AG10803 (cell line): ENCODE measurements at places on chromosomes 2 and 18.

DNA sequence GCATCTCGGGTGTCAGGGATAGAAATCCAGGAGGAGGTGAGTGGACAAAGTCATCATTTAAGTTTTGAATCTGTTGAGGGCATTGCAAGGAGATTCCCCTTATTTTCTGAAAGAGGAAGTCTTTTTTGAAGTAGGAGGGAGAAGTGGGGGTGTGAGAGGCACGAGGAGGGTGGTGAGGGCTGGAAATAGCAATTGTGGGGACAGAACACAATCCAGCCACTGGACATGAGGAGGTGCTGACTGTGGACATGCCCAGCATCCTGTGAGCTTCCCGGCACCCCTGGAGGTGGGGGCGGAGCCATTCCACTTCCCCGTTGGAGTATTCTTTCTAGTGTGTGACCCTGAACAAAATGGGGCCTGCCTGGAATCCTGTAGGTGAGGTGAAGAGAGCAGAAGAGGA lies 310.7 kb upstream of the EPAS1 start:
- DNase-seq = no peak

DNA sequence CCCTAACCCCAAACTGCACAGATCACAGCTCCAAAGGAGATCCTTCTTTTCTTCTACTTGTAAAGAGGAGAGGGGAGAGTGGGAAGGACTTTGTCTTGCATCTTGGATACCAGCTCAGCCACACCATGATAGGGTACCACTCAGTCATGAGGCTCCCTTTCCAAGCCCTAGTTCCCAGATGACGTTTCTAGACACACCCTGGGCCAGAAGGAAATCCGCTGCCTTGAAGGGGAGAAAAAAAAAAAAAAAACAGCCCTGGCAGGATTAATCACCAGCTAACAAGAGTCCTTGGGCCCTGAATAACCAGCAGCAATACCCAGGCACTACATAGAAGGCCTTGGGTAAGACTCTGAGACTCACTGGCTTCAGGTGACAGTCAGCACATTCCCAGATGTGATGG lies 36.9 kb downstream of the ST8SIA3 start:
- no peak for DNase-seq

DNA sequence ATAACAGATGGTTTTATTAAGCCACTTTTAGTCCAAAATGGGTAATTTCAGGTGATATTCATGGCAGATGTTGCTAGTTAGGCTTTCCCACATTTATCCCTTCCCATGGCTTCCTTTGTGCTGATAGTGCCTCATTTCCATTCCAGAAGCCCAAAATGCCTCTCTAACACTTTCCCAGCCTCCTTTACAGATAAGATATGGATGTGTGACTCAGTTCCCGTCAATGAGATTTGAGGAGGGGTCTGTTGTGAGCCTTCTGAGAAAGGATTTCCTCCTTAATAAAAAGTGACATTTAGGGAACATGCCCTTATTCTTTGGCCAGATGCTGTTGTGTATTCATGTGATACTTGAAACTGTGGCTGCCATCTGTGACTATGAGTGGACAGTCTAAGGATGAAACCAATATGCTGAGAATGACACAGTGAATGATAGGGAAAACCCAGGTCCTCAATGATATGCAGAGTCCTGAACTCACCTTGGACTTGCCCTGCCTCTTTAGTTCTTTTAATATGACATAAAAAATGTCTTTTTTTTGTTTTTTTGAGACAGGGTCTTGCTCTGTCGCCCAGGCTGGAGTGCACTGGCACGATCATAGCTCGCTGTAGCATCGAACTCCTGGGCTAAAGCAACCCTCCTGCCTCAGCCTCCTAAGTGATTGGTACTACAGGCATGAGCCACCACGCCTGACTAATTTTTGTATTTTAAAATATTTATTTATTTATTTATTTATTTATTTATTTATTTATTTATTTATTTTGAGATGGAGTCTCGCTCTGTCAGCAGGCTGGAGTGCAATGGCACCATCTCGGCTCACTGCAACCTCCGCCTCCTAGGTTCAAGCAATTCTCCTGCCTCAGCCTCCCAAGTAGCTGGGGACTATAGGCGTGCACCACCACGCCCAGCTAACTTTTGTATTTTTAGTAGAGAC lies 5.8 kb upstream of the ACSL3 start:
- DNase-seq = no peak

DNA sequence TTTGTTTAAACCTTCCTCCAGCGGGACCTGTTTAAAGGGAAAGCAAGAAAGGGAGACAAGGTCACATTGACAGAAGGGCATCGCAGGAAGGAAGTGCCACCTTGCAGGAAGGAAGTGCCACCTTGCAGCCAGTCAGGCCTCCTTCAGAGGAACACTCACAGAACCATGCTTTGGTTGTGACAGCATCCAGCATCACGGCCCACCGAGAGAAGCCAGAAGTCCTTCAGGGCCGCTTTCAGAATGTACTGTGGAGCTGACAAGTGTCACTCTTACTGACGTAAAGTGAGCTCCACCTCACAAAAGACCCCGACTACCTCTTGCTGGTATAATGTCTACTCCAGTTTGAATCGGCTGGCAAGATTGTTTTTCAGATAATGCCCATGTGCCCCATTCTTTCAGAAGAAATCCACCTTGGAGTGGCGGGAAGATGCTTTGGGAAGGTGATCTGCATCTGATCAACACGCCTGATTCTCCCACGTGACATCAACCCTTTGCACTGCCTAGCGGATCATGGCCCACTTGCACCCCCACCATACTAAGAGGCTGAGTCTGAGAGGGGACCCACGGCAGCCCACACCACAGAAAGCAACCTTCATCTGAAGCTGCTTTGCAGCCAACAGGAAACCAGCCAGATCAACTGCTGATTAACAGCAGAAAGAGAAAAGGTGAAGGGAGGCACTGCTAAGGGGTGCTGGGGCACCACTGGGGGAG lies 99.8 kb downstream of the UXS1 start:
- no peak for DNase-seq

- no peak for DNase-seq
Observed at GRCh38 chr2:626491-627339, 50.5 kb downstream of the TMEM18 start.

GRCh38 chr2:122514451-122514996 lies 759.1 kb downstream of the TSN start:
- DNase-seq = peak; percentile 25

GRCh38 chr2:142040556-142040955 lies 90.3 kb downstream of the LRP1B start:
- DNase-seq = no peak

- DNase-seq = no peak
Observed at GRCh38 chr2:185813707-185814106, 75.1 kb downstream of the FSIP2 start.

DNA sequence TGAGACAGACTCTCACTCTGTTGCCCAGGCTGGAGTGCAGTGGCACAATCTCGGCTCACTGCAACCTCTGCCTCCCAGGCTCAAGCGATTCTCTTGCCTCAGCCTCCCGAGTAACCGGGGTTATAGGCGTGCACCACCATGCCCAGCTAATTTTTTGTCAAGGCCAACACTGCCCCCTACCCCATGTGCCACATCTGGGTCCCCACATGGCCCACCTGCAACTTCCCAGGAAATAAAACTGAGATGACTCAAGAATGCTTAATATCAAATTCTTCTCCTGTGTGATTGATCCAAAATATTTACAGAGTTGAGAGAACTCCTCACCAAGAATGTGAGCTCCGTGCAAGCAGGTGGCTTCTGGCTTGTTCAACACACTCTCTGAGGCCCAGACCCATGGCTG lies 9.1 kb downstream of the AP1S3 start:
- no peak for DNase-seq

DNA sequence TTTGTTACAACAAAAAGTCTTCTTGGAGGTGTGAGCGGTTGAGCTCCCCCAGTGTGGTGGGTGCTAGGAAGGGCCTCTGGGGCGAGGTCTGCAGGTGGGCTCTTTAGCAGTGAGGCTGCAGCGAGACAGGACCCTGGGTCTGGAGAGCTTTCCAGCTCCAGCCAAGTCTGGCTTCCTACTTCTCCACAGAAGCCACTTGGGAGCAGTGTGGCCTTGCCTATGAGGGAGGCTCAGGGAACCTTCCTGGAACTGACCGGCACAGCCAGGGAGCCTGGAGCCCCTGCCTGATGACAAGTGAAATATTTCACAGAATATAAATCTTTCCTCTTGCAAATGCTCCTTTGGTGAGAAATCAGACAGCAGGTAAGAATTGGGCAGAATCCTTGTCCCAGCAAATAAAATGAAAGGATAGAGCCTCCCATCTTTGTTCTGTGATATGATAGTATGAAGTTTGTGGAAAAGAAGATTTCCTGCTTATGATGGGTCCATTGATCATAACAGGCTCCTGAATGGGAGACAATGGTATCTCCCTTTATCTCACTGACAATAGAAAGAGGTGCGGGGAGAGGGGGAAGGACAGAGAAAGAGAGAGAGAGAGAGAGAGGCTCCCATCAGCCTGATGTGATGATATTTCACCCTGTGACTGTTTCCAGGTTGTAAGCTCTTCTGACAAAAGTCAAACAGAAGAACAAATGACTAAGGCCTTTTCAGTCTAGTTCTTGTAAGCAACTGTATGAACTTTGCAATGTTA lies 289.8 kb upstream of the SPRED2 start:
- DNase-seq = peak; percentile 20

DNA sequence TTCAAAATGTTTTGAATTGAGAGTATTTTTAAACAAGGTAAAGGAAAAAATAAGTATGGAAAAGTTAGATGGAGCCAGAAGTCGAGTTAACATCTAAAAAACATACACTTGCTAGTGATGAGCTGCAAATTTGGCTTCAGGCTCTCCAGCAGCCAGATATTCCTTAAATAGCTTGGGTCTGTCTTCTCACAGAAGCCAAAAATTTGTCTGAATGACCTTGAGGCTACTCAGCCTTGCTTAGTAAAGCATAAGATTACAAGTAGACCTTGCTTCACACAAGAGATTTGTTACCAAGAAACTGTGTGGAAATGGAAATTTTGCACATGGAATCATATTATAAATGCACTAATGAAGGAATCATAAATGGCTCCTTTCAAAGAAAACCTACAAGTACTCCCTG lies 40.8 kb upstream of the GRB14 start:
- DNase-seq = peak; percentile 40

- peak; percentile 85 for DNase-seq
Observed at GRCh38 chr2:95231723-95232122, 24.4 kb downstream of the ZNF892 start.

DNA sequence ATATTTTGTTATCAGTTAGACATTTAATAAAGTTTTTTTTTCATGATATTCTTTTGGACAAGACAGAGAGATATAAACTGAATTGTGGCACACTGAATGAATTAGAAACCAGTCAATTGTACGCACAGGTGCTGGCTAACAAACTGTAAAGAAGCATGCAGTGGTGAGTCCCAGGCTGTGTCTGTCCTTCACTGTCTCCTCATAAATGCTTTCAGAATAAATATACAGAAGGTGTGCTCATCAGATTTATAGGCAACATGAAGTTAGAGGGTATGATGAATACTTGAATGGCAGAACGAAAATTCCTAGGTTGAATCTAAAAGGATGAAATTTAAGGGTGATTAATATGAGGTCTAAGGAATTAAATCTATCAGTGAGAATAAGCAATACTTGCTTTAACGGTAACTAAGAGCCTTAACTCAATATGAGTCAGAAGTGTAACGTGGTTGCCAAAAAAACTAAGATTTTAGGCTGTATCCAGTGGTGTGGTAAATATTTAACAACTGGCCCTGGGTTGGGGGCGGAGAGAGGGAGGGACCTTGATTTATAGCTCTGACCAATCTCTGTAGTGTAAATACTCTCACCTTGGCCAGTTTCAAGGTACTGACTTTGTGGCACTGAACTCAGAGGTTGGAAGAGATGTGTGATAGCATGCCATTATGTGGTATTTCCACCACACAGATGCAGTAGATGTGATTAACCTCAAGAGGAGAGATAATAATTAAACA lies 41.9 kb upstream of the AAK1 start:
- no peak for DNase-seq

DNA sequence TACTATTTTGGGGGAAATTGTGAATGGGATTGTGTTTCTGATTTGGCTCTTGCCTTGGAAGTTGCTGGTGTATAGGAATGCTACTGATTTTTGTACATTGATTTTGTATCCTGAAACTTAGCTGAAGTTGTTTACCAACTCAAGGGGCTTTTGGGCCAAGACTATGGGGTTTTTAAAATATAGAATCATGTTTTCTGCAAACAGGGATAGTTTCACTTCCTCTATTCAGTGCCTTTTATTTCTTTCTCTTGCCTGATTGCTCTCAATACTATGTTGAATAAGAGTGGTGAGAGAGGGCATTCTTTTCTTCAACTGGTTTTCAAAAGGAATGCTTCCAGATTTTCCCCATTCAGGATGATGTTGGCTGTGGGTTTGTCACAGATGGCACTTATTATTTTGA lies 1383.8 kb upstream of the ACVR2A start:
- no peak for DNase-seq

DNA sequence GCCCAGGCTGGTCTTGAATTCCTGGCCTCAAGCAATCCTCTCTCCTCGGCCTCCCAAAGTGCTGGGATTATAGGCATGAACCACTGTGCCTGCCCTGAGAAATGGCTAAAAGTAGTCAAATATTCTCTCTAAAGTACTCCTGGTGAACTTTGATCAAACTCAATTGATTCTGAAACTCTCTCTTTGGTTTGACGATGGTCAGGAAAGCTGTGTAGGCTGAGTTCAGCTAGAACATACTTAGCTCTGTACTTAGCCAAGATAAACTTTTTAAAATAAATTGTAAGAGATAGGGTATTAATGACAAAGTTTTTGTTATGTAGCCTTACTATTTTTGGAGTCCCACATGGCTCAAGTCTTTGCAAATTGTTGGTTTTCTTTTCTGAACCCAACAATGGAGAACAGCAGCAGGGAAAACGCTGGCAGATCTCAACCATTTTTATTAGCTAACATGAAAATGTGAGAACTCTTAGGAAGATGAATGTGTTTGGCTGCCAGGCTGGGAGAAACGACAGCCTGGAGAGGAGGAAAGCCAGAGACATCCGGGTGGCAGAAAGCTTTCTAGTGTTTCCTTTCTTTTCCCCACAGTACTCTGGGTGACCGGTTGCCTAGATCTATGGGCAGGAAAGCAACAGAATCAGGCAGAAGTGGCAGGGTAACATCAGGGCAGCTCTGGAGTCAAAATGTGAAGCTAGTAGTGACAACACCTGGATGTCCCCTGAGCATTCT lies 193.0 kb upstream of the LHCGR start:
- DNase-seq = no peak

DNA sequence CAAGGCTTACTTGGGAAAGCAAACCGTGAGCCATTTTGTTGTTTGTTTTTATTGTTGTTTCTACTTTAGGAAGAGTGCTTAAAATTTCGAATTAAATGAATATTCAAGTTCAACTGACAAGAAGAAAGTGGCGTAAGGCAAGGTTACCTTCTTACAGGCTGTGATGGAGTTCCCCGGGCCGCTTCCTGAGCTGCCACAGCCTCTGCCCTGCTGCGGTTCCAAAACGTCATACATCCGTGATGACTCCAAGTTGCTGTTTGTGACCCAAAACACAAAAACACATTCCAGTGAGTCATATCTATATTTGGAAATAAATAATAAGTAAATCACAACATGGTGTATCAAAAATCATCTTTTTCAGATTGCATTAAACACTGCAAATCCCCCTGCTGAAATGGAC lies 49.7 kb downstream of the SPHKAP start:
- DNase-seq = no peak

DNA sequence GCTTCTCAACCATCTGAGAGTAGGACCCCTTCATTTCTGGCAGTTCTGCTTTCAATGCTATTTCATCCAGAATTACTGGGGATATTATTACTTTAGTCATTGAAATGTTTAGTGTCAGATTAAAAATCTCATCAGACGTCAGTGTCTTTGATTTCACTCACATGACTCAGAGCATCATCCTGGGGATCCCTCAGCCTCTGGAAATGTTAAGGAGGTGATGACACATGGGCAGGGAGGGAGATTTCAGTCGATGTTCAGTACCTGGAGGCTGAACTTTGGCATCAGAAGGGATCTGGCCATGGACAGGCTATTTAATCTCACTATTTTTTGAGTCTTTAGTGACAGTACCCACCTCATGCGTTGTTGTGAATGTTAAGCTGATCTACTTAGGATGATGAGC lies 39.1 kb downstream of the OSBPL6 start:
- DNase-seq = no peak
